Activated naive CD4-positive, alpha-beta T cell treated with Interleukin-2 at 50 U/mL for 16 hours (primary cell): ENCODE measurements at places on chromosomes 16 and 17.

GRCh38 chr16:67158637-67159600, 790 bp downstream of the TRADD start:
- DNase-seq, result peak; percentile 85

DNA sequence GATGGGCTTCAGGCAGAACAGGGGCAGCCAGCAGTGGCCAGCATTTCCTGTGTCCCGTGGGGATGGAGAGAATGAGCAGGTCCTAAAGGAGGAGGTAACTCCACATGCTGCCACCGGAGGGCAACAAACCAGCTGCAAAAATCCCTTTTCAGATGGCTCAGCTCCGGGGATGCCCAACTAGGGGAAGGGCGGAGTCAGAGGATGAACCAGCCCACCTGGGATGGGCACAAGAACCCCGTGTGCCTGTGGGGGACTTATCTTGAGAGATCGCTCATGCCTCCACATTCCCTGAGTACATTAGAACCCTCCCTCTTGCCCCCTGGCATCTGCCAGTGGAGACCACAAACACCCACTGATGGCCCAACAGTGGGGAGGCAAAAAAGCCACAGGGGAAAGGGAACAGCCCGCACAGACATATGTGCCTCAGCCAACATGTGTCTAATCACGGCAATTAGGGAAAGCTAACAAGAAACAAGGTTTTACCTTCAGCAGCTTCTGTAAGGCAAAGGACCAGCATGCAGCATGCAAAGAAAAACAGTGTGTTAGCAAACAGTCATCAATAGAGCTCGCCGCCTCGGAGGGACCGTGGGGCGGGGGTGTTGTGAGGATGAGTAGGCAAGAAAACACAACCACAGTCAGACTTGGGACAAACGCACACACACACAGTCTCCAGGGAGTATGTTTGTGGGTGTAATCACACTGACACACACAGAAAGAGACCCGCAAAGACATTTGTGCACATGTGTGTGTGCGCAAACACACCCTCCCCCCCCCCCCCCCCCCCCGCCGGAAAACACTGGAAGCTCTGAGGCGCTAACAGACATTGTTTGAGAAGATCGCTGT, 64.0 kb downstream of the MYO18A start:
- DNase-seq, result peak; percentile 33

DNA sequence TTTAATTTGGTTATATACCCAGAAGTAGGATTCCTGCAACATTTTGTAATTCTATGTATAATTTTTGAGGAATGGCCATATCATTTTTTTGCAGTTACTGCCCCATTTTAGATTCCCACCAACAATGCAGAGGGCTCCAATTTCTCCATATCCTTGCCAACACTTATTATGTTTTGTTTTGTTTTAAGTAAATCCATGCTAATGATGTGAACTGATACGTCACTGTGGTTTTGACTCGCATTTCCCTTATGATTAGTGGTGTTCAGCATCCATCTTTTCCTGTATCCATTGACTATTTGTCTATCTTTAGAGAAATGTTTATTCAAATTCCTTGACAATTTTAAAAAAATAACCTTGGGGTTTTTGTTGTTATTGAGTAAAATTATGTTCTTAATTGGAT, 826.4 kb downstream of the CDH11 start:
- DNase-seq, result no peak

- DNase-seq, result no peak
Observed at GRCh38 chr17:80995131-80995530, 3.5 kb downstream of the CHMP6 start.

- DNase-seq, result no peak
Observed at GRCh38 chr16:75653922-75654321, 6.3 kb downstream of the TERF2IP start.

- DNase-seq, result no peak
Observed at GRCh38 chr16:69351309-69352027, at the start of gene TMED6. Gene TMED6, minus strand, starts transcription at chr16:69351786. Its CDS starts 33 bp downstream, at chr16:69351753.

DNA sequence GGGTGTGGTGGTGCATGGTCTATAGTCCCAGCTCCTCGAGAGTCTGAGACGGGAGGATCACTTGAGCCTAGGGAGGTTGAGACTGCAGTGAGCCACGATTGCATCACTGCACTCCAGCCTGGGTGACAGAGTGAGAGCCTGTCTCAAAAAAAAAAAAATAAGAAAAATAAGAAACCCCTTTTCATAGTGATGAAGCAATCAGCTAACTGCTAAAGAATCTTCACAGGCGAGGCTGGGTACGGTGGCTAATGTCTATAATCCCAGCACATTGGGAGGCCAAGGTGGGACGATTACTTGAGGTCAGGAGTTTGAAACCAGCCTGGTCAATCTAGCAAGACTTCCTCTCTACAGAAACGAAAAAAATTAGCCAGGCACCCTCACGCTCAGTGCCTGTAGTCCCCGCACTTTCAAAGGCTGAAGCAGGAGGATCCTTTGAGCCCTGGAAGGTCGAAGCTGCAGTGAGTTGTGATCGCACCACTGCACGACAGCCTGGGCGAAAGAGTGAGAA, 760 bp downstream of the SLFN12L start:
- peak; percentile 42 for DNase-seq

- DNase-seq, result no peak
Observed at GRCh38 chr17:8520981-8521380, 85.3 kb downstream of the NDEL1 start.

GRCh38 chr17:8577868-8578267, 52.7 kb downstream of the MYH10 start:
- DNase-seq, result no peak

DNA sequence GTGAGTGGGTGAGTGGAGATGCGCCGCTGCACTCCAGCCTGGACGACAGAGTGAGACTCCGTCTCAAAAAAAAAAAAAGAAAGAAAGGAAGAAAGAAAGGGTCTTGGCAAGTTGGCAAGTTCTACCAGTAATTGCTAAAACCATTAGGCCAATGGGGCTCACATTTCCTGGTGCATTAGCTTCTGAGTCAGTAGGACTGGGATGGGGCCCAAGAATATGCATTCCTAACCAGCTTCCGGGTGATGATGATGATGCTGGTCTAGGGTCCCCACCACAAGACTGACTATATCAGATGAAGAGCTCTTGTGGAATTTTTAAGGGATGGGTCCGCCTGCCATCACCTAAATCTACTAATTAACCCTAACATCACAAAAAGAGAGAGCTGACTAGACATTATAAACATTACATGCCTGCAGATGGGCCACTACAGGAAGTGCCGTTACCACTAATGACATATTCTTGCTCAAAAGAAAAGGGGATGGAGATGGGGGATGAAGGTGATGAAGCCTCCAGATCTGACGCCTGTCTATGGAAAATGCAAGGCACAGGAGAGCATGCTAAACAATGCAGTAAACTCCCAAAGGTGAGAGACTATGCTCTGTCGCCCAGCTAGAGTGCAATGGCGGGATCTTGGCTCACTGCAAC, 13.1 kb downstream of the MYH11 start:
- DNase-seq, result no peak

GRCh38 chr17:76307966-76308338, at the start of gene QRICH2:
Gene QRICH2, minus strand, starts transcription at chr17:76308276. Its CDS starts 278 bp downstream, at chr17:76307998.
- DNase-seq, result no peak

DNA sequence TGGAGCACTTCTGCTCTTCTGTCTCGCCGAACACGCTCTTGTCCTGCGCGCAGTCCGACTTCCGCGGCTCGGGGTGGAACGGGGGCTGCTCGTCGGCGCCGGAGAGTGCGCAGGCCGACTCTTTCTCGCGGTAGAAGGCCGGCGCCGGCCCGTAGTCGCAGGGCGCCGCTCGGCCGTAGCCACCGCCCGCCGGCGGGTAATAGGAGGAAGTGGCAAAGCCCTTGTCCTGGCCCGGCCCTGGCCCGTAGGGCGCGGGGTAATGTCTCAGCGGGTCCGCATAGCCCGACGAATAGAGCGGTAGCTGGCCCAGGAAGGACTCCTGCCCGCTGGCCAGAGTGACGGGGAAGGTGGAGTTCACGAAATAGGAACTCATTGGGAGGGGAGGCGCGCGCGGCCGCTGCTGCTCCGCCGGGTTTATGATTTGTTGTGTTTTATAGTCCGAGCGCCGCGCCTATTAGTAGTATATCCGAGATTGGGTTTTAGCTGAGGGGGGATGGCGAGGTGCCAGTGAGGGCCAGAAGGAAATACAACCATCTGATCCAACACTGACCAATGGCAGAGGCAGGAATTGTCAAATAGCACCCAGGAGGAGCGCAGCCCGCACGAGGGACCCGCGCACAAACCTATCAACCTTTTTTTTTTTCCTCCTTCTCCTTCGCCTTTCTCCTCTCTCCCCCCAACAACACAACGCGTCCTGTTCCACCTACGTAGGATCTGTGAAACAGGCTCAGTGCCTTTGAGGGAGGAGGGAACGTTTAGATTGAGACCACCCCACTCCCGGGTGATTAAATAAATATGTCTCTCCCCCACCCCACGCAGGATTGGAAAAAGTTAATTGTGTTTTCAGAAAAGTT, 4.4 kb upstream of the HOXB5 start:
- DNase-seq, result peak; percentile 42

DNA sequence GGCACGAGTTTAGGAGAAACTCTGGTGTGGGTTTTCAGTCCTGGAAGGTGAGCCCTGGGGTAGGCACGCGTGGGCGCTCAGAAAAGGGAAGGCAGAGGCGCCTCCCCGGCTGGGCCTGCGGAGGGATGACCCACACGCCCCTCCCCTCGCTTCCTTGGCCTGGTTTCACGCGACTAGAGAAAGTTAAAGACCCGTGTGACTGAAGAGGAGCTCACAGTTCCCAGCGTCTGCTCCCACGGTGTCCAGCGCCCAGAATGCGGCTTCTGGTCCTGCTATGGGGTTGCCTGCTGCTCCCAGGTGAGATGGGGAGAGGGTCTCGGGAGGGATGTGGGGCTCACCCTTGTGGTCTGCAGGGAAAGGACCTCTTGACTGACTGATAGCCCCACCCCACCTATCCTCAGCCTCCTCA, at the start of gene CD300LG:
Gene CD300LG (plus strand): TSS at position 214 of the 409 bp plus-strand sequence. CDS start 41 bp downstream, at position 255.
- DNase-seq, result no peak

DNA sequence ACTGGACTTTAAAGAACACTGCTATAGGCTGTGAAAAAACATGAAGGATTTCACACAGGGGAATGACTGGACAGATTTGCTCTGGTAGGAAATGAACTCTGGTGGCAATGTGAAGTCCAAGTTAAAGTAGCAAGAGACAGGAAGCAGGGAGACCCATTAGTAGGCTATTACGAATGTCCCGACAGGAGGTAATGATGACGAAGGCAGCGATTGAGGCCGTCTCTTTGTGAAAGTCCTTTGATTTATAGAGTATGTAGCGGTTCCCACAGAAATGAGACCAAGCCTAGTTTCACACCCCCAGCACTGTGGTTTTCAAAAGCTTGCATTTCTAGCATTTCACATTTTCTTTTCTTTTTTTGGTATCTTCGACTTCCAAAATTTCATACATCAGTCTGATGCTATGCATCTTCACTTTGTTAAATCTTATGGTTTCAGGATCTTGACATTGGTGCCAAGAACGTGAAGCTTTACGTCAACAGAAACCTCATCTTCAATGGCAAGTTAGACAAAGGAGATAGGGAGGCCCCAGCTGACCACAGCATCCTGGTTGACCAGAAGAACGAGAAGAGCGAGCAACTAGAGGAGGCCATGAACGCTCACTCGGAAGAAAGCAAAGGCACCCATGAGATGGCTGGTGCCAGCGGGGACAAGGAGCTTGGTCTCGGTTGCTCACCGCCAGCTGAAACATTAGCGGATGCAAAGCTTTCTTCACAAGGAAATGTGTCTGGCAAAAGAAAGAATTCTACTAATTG, 189.8 kb downstream of the KATNIP start:
- no peak for DNase-seq

- no peak for DNase-seq
Observed at GRCh38 chr16:74035816-74036215, 260.8 kb upstream of the PSMD7 start.

- peak; percentile 75 for DNase-seq
Observed at GRCh38 chr17:67386965-67387551, 10.0 kb downstream of the PITPNC1 start.

DNA sequence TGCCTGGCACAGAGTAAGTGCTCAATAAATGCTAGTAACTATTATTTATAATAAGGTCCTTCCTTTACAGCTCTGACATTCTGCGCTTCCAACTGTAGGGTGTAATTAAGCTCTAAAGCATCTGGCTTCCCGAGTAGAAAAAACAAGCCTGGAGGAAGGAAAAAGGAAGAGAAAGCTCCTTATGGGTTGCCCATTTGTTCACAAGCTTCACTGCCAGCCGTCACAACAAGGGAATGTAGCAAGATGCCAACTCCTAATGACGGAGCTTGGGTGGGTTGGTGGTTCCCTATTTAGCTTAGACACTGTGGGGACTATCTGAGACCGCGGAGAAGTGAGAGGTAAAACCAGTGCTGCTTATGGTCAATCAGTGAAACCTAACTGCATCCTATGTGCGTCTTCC, 7.3 kb upstream of the RPRML start:
- no peak for DNase-seq

GRCh38 chr16:62167551-62167950, 131.3 kb upstream of the CDH8 start:
- DNase-seq, result no peak

DNA sequence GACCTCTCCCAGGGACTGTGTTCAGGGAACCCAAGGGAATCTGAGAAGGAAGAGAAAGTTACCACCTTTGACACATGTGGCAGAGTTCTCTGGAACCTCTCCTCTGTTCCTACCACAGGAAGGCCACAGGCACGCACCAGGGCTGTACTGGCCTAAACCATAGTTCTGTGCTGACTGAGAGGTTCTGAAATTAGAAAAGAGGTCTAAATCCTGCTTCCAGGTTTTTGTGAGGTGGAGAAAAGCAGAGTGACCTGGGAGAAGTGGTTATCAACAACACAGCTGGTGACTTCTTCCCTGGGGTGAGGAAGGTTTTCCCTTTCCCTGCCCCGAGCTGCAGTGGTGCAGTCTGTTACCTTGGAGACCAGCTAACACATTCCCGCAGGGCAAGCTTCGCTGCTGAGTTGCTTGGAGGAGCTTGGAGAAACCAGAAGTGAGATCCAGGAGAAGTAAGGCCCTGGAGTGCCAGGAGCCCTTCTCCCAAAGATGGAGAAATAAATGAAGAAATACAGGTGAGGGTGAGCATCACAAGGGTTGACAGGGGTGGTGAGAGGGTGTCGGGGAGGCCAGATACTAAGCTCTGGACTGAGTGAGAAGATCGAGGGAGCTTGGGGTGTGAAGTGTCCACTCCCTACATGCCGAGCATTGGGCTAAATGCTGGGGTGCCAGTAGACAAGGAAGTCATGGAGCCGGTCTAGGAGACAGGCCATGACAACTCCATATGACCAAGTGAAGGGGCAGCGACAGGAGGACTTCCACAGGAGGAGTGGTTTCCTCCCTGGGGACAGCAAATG, at the start of gene VWA3A:
Gene VWA3A (plus strand): TSS at position 399 of the 791 bp plus-strand sequence. CDS start 97 bp downstream, at position 496.
- no peak for DNase-seq

DNA sequence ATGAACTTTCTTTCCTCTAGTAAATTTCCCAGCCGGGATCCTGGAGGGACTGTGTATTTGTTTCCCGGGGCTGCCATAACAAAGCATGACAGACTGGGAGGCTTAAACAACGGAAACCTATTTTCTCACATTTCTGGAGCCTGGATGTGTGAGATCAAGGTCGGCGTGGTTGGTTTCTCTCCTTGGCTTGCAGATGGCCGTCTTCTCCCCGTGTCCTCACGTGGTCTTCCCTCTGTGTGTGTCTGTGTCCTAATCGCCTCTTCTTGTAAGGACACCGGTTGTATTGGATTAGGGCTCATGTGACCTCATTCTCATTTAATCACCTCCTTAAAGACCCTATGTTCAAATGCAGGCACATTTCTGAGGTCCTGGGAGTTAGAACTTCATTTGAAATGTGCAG, 22.0 kb upstream of the USP10 start:
- DNase-seq, result no peak
